GM19239 (cell line): ENCODE measurements at places on chromosomes 6 and 20.

- DNase-seq = no peak
Observed at GRCh38 chr6:143037470-143037869, 23.2 kb upstream of the AIG1 start.

GRCh38 chr6:29479560-29479959 is 8.2 kb downstream of the MAS1L start:
- DNase-seq = no peak

DNA sequence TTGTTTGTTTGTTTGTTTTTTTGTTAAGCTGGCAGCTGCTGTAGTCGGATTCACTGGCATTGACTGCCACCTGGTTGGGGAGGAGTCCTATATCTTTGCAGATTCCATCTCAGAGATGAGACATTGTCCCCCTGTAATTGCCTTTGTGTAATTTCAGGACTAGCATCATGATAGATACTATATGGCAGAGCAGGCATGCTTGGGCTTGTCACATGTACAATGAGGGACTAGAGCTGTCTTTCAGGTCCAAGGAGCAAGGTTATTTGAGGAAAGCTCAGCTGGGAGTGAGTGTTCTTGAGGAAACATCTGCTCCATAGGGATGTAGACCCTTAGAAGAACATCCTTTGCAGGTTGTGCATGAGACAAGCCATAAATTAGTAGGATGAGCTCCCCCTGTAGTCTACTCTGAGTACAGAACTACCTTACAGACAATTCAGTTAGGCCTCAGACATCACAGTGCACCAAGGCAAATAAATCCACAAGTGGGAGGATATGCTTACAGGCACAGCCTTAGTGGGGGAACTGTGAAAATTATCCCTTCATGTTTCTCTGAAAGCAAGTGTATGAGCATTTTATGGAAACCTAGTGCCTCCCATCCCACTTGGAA is 62.1 kb downstream of the BMP2 start:
- no peak for DNase-seq

DNA sequence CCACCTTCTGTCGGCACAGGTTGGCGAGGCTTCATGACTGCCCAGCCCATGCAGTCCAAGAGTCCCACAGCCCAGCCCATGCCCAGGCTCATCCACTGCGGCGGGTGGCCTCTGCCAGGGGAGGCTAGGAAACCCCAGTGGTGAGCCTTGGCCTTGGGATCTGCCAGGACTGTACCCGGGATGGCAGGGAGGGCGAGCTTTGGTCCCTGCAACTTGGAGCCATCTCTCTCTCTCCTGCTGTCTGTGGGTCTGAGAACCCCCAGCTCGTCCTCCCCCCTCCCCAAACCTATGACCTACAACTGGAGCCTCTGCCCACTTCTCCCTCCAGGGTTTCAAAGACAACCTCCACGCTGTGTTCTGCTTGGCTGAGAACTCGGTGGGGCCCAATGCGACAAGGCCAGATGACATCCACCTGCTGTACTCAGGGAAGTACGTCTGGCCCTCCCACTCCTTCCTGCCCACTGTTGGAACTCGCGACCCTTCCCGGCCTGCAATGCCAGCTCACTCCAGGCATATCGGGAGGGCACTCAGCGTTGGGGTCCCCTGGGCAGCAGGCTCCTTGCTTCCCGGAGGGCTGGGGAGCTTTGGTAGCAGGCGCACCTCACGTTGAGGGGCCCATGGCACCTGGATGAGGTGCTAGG is 19.7 kb downstream of the NPEPL1 start:
- DNase-seq = no peak

DNA sequence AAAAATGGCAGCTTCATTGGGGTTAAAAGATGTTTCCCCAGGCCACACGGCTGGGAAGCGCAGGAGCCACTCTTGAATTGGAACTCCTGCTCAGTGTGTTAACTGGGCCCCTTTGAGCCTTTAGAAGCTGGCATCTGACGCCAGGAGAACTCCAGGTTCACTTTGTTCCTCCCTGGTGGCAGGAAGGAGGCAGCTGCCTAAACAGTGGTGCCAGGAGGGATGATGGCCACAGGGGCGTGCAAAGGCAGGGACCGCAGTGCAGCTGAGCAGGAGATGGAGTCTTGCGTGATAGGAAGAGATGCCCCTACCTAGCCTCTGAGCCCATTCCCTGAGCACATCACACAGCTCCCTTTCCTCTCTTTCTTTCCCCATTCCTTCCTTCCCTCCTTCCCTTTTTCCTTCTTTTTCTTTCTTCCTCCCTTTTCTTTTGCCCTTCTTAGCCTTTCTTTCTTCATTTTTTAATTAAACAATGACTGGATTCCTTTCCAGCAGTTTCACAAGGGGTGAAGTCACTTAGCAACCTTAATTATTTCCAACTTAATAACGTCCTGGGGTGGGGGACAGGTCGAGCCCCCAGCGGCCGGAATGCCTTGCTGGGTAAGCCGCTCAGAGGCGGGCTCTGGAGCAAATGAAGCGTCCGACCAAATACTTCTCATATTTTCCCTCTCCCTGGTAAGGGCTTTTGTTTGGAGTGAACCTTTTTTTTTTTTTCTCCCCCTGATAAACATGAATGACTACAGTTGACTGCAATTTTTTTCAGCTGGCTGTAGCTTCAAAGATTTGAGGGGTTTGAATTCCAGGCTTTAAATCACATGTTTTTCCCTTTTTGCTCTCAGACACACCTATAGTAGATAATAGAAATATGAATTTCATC is 20.8 kb upstream of the BMP7 start:
- DNase-seq = no peak

- DNase-seq = no peak
Observed at GRCh38 chr20:33081411-33082154, 2.1 kb downstream of the BPIFB4 start.
